ENCODE measurements at places on chromosomes 16 and 17. TPM values are rescaled to one million over a fixed set of nuclear protein-coding genes. Genes with fewer than 3 reads are reported as not detected.

DNA sequence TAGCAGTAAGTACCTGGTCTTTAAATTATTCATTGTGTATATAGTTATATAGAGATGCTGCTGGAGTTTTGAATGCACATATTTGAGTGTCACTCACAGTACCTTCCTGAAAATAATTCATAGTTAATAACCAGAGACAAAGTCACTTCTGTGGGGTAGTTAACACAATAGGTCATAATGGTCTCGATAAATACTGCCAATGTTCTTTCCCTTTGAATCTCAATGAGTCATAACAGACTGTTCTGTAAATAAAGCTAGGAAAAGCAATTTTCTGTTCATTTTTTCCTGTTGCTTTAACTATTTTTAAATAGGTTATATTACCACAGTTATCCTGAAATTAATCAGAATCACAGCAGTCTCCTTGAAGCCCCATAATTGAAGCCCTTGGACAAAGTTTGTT lies 87.2 kb downstream of the MAP2K4 start:
- peak; percentile 46 for DNase-seq

- no peak for DNase-seq
These were observed 104.3 kb upstream of the SDK2 start for GRCh38 chr17:73748508-73748907.

- no peak for DNase-seq
These were observed 24.8 kb downstream of the CCR7 start for GRCh38 chr17:40540448-40540847.

DNA sequence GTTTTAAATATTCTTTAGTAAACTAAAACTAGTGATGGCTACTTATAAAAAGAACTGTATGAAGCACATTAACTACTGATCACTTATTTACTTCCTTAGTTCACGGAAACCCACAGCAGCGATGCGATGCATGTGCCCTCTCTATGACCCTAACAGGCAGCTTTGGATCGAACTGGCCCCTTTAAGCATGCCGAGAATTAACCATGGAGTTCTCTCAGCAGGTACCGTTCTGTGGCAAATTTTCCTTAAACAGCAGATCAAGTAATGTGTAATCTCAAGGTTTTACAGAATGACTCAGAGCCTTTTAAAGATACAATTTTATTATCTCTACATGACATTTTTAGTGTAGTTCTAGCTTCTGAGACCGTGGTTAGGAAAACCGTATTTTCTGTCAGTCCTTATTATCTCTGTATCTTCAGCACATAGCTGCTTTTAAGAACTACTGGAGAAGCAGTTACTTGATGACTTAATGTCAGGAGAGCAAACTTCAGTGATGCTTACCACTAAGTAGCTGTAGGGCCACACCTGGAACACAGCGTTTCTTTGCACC lies 43.0 kb downstream of the GAN start:
- no peak for DNase-seq

DNA sequence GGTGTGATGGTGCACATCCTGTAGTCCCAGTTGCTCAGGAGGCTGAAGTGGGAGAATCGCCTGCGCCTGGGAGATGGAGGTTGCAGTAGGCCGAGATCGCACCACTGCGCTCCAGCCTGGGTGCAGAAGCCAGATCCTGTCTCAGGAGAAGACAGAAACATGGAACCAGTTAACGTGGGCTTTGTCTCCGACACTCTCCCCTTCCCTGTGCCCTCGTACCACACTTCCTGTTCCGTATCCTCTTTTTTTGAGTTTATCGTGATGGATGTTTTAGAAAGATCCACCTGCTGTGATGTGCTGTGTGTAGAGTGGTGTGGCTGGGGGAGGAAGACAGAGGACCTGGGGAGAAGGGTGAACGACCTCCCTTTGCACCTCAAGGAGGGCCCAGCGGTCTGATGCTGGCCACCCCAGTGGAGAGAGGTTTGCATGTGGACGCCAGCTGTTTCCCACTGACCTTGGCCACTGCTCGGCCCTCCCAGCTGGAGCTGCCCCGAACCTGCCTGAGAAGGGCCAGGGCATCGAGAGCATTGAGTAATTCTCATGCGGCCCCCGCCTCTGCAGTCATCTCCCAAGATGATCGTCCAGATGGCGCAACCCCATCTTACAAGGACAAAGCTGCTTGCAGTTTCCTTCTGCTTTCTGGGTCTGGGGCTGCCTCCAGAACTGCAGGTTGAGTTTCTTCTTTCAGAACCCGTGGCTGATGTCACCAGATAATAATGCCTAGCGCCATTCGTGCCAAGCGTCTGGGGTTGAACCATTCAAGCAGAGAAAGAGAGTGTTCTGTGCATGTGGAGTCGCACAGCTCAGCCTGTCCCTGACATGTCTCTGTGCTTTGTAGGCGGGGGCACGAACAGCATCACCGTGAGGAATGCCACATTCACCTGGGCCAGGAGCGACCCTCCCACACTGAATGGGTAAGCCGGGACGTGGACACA lies 126.3 kb downstream of the ABCC1 start:
- no peak for DNase-seq

DNA sequence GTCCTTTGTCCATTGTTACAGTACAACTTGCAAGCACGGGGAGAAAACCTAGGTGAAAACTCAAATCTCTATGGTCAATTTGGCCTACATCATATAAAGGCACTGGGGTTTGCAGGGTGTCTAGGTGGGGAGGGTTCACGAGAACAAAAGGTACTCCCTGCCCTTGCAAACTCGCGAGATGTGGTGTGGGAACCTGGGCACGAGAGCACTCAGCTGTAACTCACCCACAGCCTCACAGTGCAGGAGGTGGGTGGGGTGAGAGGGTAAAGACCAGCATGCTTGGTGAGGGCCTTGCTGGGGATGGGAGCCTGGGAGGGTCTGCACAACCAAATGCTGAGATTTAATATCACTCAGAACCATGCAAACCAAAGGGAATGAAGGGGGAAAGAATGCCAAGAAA lies 18.4 kb upstream of the ZNF594 start:
- DNase-seq: no peak

Gene PIK3R5
- total RNA-seq: 0.11 TPM
